ENCODE measurements at places on chromosomes 5 and 9.

- no peak for DNase-seq
Observed at GRCh38 chr9:109894921-109895758, 115.1 kb downstream of the PALM2AKAP2 start.

- DNase-seq, result no peak
Observed at GRCh38 chr5:142253938-142254337, 70.9 kb downstream of the SPRY4 start.

DNA sequence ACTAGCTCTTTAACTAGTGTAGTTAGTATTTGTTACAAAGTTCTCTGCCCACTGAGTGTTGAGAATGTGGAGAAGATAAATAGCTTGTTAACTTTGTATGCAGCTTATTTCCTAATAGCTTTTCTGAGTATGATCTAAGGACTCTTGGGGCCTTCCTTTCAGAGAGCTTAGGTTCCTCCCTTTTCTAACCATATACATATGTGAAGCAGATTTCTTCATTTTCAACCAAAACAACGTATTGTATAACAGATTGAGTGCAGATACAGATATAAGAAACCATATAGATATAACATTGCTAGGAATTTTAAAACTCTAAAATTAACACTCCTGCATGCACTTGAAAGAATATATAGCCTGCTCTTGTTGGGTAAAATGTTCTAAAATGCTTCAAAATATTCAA is 70.4 kb downstream of the SCAMP1 start:
- DNase-seq, result no peak

DNA sequence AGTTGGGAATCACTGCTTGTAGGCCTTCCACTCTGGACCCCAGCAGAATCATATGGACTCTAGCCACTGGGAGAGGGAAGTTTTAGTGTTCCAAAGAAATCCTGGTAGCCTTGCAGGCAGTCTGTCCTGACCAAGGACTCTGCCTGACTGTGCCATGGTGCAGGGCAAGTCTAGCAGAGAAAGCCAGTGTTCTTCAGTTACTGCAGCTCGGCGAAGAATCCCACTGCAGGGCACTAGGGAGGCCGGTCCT is 20.3 kb upstream of the MATR3 start:
- DNase-seq, result peak; percentile 52

DNA sequence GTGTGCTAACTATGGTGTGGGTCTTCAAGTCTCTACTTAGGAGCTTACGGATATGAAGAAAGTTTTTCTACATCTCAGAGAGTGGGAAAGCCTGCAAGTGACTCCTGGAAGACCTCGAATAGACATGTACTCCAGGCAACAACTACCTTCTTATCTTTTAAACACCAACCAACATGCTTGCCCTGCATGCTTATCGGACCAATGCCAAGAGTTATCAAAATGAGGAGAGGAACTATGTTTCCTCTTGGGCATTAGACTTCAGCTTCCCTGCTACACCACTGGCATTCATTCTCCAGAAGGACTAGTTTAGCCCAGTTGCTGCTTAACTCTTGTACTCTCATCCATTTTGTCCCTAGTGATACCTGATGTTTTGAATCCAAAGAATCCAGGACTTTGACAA is 74.7 kb upstream of the MAN2A1 start:
- DNase-seq, result no peak

DNA sequence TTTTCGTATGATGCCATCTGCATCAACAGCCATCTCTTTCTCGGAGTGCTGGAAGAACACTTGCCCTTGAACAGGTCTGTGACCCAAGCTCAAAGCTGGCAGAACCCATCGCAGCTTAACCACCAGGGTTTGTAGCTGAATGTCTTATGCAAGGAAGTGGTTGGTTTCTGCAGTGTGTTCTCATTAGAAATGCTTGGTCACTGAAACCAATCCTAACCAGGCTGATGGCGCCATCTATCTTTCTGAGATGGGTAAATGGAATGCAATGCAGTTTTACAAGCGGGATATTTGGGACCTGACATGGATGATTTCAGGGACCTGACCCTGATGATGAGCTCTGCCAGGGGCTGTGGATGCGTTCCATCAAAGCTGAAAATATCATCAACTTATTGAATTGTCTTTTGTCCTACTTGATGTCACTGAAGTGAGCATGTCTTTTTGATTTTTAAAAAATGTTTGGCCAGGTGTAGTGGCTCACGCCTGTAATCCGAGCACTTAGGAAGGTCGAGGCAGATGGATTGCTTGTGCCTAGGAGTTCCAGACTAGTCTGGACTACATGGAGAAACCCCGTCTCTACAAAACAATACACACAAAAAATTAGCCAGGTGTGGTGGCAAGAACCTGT is 28.7 kb downstream of the DMRT3 start:
- DNase-seq, result peak; percentile 31

- DNase-seq, result no peak
Observed at GRCh38 chr9:3646226-3646625, 120.4 kb upstream of the RFX3 start.

DNA sequence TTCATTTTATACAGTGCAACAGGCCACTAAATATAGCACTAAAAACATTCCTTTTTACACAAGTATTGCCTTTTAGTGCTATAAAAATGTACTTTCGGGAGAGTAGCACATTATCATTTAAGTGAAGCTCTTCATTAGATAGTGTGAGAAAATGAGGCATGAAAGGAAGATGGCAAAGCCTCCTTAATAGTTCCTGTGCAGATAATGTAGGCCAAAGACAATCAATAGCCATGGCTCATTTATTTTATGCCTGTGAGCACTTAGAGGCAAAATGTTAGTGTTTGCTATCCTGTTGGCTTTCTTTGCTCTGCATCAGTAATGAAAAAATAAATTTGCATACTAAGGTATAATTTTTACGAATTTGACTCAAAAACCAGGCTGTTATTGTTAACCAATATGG is 929.5 kb upstream of the C9orf72 start:
- DNase-seq, result no peak

DNA sequence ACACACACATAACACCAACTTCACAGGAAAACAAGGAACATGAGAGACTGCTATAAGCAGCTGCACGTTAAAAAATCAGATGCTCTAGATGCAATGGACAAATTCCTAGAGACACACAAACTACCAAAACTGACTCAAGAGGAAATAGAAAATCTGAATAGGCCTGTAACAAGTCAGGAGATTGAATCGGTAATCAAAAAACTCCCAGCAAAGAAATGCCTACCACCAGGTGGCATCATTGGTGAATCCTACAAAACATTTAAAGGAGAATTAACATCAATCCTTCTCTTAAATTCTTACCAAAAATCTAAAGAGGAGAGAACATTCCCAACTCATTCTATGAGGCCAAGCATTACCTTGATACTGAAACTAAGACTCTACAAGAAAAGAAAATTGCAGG is 54.9 kb downstream of the NDST1 start:
- peak; percentile 64 for DNase-seq

DNA sequence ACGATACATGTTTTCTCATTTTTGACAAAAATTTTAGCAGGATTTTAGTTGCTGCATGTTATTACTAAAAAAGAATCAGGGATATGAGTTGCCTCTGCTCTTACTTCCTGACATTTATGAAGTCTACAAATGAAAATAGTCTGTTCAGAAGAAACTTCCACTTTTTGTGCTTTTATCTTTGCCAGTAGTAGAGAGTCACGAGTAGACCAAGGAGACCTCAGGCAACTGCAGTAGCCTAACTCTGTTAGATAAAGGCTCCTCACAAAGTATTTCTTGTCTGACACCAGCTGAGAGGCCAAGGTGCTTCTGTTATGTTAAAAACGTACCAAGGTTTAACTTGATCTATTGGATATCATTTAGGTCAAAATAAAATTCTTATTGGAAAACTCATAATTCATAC is 333.9 kb downstream of the NR2F1-AS1 start:
- no peak for DNase-seq

DNA sequence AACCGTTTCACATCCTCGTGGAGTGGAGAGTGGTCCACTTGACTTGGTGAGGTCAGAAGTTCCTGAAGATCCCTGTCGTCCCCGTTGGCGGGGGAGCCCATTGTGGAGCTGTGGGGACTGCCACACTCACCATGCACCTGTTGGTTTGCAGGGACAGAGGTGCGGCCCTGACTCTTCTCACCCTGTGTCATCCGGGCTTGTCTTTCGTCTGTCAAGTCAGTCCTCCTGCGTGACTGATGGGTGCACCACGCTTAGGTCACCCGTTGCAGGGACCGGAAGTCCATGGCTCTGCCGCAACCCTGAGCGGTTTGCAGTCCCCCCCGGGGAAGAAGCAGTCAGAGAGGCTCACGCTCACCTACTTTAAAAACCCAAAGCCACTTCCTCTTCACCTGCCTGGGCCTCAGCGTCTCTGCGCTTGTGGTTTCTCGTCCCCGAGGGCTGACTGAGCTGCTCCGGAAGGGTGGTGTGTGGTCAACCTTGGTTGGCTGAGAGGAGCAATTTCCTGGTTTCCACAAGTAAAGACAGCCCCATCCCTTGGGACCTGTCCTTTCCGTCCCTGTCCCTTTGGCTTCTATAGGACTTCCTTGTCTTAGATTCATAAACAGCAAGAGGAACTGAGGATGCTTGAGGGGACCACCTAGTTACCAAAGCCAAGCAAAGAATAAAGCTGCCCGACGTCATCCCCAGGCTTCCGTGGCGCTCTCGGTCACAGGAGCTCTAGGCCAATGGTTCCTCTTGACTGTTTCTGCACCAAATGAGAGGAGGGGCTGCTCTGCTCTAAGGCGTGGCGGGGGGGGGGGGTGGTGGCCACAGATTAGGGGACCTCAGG is 53.2 kb downstream of the USP20 start:
- DNase-seq, result no peak

GRCh38 chr9:70883056-70883455 is 238.4 kb downstream of the TRPM3 start:
- DNase-seq, result no peak

DNA sequence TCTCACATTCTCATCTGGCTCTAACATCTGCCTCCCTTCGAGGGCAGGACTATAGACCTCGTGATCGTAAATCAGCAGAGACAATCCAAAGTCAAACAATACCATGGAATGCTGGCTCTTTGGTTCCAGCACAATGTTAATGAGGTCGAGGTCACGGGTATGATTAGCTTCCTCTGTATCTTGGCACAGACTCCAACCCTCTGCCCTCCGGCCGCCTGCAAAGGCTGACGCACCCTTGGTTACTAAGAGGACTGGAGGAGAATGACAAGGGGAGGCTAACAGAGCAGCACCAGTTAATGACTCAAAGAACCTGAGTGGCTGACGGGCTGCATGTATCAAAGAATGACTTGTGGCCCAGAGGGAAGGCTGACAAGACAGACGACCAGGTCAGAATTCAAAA is 10.1 kb downstream of the LHFPL2 start:
- DNase-seq, result peak; percentile 99

DNA sequence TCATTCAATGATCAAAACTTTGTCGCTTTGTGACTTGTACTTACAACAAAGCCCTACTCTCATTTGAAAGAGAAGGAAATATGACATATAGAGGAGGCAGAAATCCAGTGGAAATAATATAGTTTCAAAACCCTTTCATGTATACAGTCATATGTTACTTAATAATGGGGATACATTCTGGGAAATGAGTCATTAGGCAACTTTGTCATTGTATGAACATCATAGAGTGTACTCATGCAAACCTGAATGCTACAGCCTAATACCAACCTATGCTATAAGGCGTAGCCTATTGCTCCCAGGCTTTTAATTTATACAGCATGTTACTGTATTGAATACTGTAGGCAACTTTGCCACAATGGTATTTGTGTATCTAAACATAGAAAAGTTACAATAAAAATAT is 69.0 kb upstream of the SMC2 start:
- peak; percentile 5 for DNase-seq

DNA sequence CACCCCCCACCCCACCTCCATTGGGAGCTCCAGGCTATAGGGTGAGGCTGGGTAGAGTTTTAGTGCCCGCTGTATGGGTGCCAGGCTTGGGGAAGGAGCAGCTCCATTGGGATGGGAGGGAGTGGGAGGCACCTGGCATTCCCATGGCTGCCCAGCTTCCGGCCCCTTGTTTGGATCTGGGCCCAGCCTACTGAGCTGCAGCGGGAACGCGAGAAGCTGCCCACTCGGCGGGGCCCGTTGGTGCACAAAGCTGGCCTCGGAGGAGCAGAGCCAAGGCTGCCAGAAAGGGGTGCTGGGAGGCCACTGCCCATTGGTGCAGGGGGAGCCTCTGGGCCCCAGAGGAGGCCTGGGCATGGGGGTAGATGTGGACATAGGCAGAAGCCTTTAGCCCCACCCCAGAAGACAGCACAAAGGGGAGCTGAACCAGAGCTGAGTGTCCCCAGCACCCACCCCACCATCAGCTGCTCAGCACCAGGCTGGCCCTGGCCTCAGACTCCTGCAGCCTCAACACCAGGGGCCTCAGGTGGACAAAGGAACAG is 4.4 kb downstream of the LCN9 start:
- DNase-seq, result no peak

GRCh38 chr9:6414247-6414641 is 1.2 kb downstream of the UHRF2 start:
- DNase-seq, result no peak

DNA sequence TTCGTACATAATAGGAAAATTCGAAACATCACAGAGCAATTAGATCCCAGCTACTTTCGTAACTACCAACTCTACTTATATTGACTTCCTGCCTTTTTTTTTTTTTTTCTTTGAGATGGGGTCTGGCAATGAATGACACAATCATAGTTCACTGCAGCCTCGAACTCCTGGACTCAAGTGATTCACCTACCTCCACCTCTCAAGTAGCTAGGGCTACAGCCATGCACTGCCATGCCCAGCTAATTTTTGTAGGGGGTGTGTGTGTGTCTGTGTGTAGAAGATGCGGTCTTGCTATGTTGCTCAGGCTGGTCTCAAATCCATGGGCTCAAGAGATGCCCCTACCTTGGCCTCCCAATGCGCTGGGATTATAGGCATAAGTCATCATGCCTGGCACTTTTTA is 5.8 kb upstream of the PAIP2 start:
- no peak for DNase-seq

- DNase-seq, result no peak
Observed at GRCh38 chr9:79663878-79664277, 92.1 kb downstream of the TLE4 start.

- DNase-seq, result no peak
Observed at GRCh38 chr9:27489087-27489876, 34.8 kb upstream of the IFNK start.

DNA sequence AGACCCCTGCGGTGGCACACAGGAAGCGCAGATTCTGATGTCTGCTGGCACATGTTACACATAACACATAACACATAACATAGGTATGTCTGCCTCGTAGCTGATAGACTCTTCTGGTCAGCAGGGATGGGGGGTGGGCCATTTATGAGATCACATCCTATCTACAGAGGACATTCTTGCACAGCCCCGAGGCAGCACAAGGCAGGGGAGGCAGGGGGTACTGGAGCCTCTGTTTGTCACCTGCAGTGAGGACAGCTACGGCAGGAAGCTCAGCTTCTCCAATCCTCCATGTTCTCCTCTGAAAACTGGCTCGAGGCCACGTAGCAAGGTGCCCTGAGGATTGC is 16.7 kb upstream of the MED10 start:
- DNase-seq, result no peak

- no peak for DNase-seq
Observed at GRCh38 chr9:95508242-95508967, 8.4 kb downstream of the PTCH1 start.

GRCh38 chr5:143837306-143837848 is 25.4 kb downstream of the HMHB1 start:
- DNase-seq, result no peak
